Mucosa of gallbladder (tissue), 1 donor: ENCODE measurements at places on chromosomes 4 and X. TPM values are rescaled to one million over a fixed set of nuclear protein-coding genes. Genes with fewer than 3 reads are reported as not detected.

Gene TLR8
- total RNA-seq = 1.4 TPM

Gene RPL34
- 836 TPM for total RNA-seq

Gene ETDA
- total RNA-seq = not detected

Gene TRPC5OS
- total RNA-seq = 0.20 TPM

Gene LDB2
- total RNA-seq = 16.9 TPM

GRCh38 chr4:111991163-111991562 is 154.1 kb upstream of the FAM241A start:
- DNase-seq = no peak

GRCh38 chr4:2753436-2753835 is 2.7 kb downstream of the TNIP2 start:
- no peak for DNase-seq

- DNase-seq = no peak
Measured at GRCh38 chrX:42241421-42241820, 318.1 kb upstream of the CASK start.

GRCh38 chr4:139419388-139419914 is 34.5 kb upstream of the RAB33B start:
- peak; percentile 42 for DNase-seq

DNA sequence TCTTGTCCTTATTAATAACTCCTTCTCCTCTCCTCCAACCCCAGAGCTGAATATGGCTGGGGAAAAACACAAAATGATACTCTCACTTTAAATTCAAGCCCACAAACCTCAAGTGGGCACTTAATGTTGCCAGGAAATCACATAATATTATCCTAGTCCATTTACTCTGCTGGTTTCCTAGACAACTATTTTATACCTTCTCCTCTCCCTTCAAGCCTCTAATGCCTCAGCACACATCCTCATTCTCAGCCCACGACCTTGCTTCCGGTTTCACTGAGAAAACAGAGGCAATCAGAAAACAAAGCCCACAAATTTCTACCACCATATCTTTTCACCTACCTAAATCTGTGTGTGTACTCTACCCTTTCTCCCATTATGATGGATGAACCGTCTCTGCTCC is 12.1 kb upstream of the CLCN5 start:
- DNase-seq = no peak

DNA sequence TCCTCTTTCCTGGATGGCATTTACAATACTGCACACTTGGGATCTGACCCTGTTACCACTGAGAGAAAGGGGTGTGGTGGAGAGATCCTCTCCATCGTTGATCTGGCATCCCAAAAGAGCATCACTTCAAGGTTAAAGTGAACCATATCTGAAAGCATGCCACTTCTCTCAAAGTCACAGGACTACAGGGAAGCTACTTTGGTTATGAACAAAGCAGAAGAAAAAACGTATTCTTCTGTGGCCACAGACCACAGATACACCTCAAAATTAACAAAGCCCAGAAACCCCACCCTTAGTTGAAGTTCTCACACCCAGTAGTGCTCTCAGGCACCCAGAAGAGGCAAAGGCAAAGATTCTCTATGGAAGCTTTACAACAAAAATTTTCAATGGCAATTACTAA is 108.3 kb downstream of the JADE1 start:
- no peak for DNase-seq

- DNase-seq = peak; percentile 85
Measured at GRCh38 chr4:1309261-1310010, 19.7 kb downstream of the MAEA start.

GRCh38 chr4:11495818-11496217 is 67.1 kb upstream of the HS3ST1 start:
- no peak for DNase-seq

GRCh38 chr4:147491086-147491485 is 10.2 kb downstream of the EDNRA start:
- no peak for DNase-seq

DNA sequence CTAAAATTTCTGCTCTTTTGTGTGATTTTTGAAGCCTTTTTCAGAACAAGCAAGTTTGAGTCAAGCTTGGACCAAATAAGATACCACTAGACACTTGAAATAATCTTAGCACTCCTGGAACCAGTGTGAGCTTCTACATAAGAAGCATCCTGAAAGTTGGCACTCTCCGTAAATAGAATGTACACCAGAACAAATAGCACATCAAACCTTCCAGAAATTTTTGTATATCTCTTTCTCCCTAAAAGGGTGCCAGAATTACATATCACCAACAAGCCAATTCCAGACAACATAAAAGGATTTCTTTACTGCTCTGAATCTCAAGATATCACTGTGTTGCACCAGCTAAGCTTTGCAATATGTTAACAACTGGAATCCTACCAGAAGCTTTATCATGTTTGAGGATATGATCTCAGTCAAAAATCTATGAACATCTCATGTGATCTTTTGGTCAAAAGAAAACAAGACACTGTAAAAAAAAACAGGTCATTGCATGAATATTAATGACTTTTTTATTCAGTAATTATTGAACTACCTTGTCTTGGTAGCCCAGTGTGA is 117.2 kb downstream of the PRSS12 start:
- no peak for DNase-seq

- no peak for DNase-seq
Measured at GRCh38 chrX:147646949-147647723, 264.6 kb upstream of the FMR1 start.

DNA sequence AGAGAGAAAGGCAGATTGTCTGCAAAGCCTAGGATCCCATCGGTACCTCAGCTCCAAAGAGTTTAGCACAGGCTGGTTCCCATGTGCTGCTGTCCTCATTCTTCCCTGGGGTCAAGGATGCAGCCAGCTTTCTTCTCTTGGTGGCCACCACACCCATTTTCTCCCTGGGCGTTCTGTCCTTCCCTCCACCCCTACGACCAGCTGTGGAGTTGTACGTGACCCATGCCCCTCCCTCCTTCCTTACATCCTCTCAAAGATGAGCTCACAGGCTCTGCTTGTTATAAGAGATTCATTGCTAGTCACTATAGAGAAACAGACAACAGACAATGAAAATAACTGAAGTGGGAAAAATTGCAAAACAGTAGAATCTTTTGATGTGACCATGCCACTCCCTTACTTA is 74.0 kb upstream of the KLF3 start:
- DNase-seq = no peak

GRCh38 chr4:14196131-14196530 is 568.6 kb upstream of the BOD1L1 start:
- DNase-seq = peak; percentile 67

DNA sequence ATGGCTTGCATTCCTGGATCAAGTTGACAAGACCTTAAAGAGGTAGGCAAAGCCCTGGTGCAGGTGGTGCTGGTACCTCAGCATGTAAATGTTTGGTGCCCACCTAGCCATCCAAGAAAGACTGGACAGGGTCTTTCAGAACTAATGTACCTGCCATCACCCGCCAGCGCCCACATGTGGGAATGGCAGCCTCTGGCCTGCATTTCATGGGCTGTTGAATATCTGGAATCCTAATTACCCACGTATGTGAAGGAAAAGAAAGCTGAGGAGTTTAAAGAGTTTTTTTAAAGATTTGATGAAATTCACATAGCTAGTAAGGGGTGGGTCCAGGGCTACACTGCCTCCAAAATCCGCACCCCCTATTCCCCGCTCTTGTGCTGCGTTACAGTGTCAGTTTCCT is 8.6 kb upstream of the CCDC149 start:
- no peak for DNase-seq
